Common myeloid progenitor, CD34-positive (primary cell): ENCODE measurements at places on chromosomes 11 and 22.
A peak's percentile ranks its signal among the peaks of the same experiment; 100 is the strongest.

DNA sequence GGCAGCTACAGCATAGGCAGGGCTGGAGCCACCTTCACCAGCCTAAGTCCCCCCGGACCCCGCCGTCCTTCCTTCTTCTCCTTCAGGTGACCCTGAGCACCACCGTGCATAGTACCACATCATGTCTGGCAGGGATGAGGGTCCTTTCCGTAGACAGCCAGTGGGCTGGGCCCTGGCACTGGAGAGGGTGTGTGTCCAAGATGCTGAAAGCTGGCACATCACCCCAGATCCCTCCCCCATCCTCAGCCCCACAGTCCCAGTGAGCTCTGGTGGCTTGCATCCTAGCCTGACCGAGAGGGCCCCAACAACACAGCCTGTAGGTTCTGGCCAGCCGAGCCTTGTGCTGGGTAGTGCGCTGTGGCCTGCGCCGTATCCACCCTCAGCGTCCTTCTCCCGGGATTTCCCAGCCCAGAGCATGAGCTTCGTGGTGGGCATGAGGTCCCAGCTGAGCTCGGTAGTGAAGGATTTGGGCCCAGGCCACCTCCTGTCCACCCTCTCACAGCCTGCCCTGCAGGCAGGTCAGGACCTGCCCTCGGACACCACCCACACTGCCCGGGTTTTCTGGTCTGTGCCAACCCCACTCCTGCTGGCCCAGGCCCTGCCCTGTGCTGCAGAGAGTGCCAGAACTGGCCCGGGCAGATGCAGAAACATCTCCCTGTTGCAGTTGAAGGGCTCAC, 1124.3 kb downstream of the BRD1 start:
- no peak for DNase-seq

DNA sequence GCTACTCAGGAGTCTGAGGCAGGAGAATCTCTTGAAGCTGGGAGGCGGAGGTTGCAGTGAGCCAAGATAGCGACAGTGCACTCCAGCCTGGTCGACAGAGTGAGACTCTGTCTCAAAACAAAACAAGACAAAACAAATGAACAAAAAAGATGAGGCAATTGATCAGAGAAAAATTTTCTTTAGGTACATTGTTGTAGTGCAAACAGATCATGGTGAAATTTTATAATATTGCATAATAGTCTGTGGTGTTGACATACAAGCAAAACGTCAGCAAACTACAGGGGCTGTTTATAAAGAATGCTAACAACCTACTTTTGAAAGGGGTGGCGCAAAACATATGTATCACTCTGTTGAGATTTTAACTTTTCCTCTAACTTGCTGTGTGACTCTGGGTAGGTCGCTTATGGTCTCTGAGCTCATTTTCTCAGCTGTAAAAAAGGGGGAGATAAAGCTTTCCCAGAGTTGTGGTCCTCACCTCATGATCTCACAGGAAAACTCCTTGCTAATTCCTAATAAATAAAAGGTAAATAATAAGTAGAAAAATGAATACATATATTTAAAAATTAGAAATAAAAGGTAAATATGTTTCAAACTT, 64.8 kb upstream of the NUP160 start:
- no peak for DNase-seq

- DNase-seq: no peak
Measured at GRCh38 chr22:27163162-27164137, 506.1 kb downstream of the MIAT start.

DNA sequence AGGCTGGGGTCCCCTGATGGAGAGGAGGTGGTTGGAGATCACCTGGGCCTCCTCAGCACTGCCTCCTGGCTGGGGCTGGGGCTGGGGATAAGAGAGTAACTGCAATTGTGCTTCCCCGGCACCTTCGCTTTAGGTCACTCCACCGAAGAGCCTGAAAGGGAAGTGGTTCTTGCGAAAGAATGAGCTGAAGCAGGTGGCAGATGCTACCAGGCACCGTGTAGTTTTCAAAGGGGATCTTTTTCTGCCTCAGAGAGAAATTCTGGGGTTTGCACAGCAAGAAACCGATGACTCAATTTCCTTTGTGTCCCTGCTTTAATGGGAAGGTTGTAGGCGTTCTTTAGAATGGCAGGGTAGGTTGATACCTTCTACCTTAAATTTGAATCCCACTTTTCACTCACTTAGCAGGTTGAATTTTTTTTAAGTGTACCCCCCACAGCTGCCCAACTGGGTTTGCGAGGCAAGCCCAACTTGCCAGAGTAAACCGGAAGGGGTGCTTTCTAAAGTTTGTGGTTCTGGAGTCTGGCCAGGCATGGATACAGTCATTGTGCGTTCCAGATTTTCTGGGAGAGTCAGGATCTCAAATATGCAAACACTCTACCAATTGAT, 5.3 kb downstream of the CD44 start:
- DNase-seq: peak; percentile 94

- DNase-seq: no peak
Measured at GRCh38 chr11:61106296-61106695, 4.0 kb downstream of the CD5 start.

- no peak for DNase-seq
Measured at GRCh38 chr11:112812729-112813128, 148.5 kb upstream of the NCAM1 start.

GRCh38 chr11:76135491-76135890, 70.8 kb downstream of the WNT11 start:
- DNase-seq: no peak

- no peak for DNase-seq
Measured at GRCh38 chr11:3368199-3368598, 10.7 kb downstream of the ZNF195 start.

GRCh38 chr11:114132944-114133394, 73.5 kb downstream of the ZBTB16 start:
- DNase-seq: no peak

DNA sequence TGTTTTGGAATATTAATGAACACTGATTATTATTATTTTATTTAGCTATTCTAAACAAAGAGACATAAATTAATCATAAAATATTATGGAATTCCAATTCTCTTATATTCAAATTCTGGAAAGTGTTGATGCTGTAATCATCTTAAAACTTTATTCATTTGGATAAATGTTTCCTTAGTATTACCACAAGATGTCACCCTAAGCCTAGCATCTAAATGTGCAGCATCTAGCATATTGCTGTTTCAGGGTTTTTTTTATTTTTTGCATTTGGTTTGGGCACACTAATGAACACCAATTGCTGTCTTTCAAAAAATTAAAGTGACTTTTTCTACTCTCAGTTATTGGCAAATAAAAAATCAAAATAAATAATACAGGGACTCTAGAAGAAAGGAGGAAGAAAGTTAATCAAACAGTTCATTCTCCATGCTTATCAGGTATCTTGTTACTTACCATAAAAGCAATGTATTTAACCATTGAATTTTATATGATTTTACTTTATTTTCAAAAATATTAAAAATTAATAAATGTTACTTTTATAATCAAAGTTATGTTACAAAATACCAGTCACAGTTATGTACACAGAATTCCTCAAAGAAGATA, 31.8 kb downstream of the DLG2 start:
- DNase-seq: peak; percentile 61

DNA sequence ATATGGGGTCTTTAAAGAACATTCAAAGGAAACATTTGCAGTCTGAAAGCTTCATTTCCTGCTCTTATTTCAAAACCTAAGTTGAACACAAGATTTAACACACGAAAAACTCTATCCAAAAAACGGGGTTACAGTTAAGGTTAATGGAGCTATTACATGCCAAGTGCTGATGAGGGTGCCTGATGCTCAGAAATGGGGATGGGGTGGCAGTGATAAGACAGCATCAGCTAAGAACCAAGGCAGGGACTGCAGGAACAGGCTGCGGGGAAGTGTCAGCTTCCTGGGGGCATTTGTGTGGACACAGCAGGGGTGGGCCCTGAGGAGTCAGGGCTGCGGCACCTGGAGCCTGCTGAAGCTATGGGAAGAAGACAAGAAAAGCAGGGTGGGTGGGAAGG, 12.2 kb downstream of the DGCR2 start:
- no peak for DNase-seq

DNA sequence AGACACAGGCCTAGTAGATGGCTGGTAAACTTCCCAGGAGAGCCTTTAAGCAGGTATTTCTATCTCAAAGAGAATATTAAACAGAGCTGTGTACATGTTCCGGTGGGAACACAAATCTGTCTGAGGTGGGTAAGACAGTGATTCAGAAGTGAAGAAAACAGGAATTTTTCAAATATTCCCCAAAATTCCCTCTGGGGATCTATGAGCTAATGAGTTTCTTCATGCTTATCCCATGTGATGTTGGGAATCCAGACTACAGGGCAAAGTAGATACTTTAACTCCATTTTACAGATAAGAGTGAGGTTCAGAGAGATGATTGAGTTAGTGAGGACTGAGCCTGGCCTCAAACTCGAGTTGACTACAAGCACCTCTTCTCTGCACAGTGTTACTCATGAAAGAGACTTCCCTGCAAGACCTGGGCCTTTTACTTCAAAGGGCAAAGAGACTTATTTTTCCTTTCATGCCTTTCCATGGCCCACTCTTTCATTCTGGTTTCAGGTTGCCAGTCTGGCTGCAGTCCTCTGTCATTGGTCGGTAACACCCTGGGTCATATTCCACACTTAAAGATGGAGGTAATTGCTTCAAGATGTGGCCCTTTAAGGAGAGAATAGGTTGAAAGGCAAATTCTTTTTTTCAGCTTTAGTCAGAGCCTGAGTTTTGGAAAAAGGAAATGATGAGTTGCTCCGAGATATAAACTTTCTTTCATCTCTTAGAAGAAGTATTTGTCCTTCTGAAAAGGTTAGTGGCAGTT, 70.1 kb downstream of the CYB5R2 start:
- no peak for DNase-seq

- no peak for DNase-seq
Measured at GRCh38 chr22:39240831-39241793, 3.7 kb downstream of the PDGFB start.

DNA sequence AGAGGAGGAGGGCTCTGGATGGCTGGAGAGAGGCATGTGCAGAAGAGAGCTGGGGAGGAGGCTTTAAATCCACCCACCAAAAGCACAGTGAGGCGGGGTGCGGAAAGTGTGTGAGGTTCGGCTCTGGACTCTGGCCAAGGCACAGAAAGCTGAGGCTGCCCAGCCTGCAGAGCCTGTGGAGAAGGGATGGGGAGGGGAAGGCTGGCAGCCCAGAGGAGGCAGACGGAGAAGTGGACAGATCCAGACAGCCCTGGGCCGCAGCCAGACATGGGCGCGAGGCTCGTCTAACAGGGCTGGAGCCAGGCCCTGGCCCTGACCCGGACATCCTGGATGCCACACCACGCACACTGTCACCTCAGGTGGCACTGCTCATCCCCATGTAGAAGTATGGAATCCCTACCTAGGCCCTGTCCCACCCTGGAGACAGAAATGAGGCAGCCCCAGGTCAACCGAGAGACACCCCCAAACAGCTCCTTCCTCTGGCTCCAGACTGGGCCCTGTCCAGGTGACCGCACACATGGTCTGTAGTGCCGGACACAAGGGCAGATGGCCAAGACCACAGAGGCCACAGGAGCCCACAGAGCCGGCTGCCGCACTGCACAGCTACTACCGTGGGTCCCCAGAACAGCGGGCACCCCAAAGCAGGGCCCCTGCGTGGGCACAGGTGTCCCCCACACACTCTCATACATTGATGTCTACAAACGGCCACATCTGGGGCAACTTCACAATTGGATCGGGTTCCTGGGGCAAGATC, 16.6 kb upstream of the MOB2 start:
- DNase-seq: no peak

DNA sequence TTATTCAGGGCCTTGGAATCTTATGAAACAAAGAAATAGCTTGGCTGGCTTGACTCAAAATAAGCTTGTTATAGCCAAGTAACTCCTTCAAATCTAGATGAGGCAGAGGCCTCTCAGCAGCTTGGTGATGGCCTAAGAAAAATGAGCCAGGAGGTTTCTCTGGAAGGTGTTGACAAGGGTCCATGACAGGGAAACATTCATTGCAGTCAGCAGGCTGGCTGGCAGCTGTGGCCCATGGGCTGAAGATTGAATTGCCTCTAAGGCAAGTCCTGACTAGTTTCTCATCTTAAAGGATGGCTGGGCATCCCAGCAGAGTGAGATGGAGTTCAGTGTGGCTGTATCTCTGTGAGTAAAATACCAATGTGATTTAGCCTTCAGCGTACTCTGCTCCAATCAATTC, 441.0 kb downstream of the NELL1 start:
- no peak for DNase-seq

GRCh38 chr22:46985507-46985882, 223.0 kb downstream of the TBC1D22A start:
- no peak for DNase-seq

GRCh38 chr22:38402204-38402603, 52.8 kb downstream of the KCNJ4 start:
- DNase-seq: no peak

GRCh38 chr22:38432264-38432663, 22.7 kb downstream of the KCNJ4 start:
- DNase-seq: no peak

- no peak for DNase-seq
Measured at GRCh38 chr11:13145461-13145860, 132.1 kb upstream of the BMAL1 start.

GRCh38 chr11:86491027-86491426, 116.3 kb downstream of the CCDC81 start:
- DNase-seq: no peak

DNA sequence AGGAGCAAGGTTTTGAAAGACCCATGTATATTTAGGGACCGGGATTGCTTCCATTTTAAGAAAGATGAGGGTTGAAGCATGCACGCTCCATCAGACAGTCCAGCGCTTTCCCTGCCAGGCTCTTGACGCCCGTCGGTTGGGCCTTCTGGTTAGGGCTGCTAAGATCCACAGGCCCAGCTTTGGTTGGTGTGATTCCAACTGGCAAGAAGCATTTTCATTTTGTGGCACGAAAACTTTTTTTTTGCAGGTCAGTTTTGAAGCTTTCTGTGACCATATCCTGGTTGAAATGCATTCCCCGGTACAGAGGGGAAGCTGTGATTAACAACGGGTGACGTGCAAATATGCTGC, 34.3 kb upstream of the MPPED1 start:
- peak; percentile 79 for DNase-seq

DNA sequence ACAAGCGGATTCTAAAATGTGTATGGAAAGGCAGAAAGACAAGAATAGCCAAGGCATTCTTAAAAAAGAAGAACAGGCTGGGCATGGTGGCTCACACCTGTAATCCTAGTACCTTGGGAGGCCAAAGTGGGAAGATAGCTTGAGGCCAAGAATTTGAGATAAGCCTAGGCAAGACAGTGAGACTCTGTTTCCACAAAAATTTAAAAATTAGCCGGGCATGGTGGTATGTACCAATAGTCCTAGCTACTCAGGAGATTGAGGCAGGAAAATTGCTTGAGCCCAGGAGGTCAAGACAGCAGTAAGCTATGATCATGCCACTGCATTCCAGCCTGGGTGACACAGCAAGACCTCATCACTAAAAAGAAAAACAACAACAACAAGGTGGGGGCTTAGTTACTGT, 46.0 kb upstream of the PPP2R1B start:
- DNase-seq: no peak

DNA sequence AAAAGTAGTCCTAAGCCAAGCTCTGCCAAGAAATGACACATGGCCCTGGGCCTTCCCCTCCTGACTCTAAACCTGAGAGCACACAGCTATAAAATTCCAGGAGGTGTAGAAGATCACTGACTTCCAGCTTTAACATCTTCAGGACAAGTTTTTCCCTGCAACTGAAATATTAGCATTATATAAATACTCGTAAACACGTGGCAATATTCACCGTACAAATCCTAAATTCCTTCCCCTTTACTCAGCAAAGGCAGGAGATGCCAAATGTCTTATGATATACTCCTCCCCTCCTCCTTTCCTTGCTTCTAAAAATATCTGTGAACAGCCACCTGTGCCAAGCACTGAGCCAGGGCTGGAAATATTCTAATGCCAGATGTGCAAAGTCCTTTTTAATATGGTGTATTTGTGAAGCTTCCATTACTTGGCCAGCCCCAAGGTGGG, 194.0 kb downstream of the LARGE1 start:
- no peak for DNase-seq
